ENCODE measurements at places on chromosomes 4 and X. TPM values are rescaled to one million over a fixed set of nuclear protein-coding genes. Genes with fewer than 3 reads are reported as not detected.
A peak's percentile ranks its signal among the peaks of the same experiment; 100 is the strongest.

The IL15 gene
- 11.6 TPM for total RNA-seq

- DNase-seq: no peak
Observed at GRCh38 chr4:57156242-57156990, 46.2 kb upstream of the IGFBP7 start.

The GAGE13 gene
- not detected for total RNA-seq

DNA sequence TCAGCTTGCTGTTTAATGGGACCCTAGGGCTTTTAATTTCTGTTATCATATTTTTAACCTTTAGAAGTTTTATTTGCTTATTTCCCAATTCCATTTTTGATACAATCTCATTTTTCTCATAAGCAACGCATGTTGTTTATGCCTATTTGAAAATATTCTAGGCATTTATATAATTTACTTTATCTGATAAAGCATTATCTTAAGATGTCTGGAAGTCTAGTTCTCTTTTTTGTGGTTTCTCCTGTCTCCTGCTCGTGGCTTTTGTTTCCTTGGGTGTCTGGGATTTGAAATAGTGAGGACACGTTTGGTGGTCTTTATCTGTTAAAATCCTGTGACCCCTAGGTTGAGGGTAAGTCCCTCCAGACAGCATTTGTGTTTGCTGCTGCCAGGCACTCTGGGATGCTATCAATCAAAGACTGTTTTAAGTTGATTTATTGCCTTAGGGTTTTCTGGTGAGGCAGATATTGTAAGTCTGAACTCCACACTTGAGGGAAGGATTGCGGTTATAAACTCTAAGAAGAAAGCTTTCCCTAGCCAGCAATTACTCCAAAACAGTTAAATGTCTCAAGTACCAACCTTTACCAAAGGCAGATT lies 208.0 kb downstream of the PRDM5 start:
- DNase-seq: no peak

- peak; percentile 17 for DNase-seq
Observed at GRCh38 chr4:47469951-47470350, 6.4 kb upstream of the COMMD8 start.

DNA sequence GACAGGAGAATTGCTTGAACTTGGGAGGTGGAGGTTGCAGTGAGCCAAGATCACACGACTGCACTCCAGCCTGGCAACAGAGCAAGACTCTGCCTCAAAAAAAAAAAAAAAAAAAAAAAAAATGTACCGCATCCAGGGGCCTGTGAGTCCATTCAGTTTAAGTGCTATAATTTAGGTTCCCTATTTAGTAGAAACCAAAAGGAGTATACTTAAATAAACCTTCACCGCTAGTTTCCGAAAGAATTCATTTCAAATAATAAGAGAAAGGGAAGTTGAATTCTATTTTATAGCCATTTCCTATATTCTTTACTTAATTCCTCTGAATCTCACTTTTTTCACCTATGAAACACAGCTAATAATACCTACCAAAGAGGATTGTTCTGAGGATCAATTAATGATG lies 20.8 kb upstream of the LRBA start:
- DNase-seq: no peak

- peak; percentile 4 for DNase-seq
Observed at GRCh38 chrX:20454117-20454516, 187.4 kb upstream of the RPS6KA3 start.

DNA sequence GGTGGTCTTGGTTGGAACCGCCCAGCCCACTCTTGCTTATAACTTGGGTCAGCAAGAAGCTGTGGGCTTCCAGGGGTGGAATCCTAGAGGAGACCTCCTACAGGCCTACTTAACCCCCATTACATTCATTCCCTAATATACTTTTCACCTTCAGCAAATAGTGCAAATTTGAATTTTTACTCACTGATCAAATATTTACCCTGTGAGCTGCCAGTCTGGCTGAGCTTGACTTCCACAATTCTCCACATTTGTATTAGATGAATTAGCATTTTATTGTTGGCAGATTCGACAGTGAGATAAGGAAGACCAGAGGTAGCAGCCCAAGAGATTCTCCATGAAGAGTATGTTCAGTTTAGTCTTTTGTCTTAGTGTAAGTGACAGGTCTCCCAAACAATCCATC lies 199.6 kb downstream of the BCOR start:
- no peak for DNase-seq

The STPG2 gene
- 0.32 TPM for total RNA-seq

The AKAP14 gene
- total RNA-seq: not detected

The ARMCX4 gene
- 8.1 TPM for total RNA-seq

DNA sequence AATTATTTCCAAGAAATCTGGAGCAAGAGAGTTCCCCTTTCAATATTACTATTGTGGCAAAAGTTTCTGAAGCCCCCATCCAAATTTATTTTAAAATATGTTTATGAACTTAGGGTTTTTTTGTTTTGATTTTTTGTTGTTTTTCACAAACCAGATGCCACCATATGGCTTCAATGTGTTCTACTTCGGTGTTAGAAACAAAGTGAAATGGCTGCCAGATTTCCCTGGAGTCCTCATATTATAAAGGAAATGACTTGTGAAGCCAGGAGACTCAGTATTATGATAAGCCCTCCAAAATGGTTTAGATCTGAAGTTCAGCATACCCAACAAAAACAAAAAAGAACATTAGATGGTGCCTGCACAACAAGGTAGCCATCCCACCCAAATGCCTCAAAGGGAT lies 154.2 kb upstream of the SPANXC start:
- no peak for DNase-seq

The VCX3B gene
- total RNA-seq: not detected

- DNase-seq: peak; percentile 78
Observed at GRCh38 chr4:156771171-156771837, 200.3 kb downstream of the PDGFC start.

DNA sequence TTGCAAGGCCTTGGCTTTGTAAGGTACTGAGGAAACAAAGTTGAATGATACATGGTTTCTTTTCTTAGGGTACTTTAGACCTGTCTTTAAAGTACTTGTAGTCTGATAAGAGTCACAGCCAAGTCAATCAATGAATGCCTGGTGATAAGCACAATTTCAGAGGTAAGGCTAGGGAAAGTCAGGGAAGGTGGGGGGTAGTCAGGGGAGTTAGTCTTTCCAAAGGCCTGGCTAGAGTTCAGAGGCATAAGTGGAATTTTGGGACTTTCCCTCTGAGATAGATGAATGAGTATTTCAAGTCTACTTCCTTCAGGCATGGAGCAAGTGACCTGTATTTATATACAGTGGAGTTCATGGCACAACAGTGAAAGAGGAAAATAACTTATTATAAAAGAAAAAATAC lies 78.3 kb downstream of the SLC4A4 start:
- DNase-seq: no peak

GRCh38 chr4:62495032-62495431 lies 1294.9 kb downstream of the ADGRL3 start:
- no peak for DNase-seq

DNA sequence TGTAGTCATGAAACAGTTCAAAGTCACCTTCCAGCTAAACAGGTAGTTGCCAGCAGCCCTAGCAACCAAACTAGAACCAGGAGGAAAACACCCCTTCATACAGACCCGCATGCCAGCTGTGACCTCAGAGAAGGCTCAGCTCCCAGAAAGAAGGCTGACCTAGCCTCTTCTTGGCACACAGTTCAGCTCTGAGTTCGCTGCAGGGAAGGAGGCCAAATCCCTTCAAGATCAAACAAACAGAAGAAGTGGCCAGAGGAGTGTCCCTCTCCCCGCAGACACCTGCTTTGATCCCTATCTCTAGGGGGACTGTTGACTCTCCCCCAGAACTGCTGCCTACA lies 56.0 kb downstream of the HADH start:
- DNase-seq: no peak

The DMRTC1B gene
- not detected for total RNA-seq

DNA sequence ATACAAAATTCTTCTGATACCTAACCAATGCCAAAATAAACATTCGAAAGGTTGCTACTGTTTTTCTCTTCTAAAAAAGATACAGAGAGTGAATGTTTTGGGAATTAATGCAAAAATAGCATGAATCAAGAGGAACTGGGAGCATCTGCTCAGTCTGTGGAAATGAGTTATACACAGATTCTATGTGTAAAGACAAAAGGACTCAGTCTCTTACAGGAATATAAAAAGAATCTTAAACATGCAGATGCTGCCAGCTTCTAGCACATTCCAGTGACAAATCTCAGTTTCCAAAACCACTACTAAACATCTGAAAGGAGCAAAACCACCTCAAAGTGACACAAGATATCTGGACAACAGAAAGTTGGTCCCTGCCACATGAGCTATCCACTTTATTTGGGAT lies 55.0 kb downstream of the PAPSS1 start:
- no peak for DNase-seq

DNA sequence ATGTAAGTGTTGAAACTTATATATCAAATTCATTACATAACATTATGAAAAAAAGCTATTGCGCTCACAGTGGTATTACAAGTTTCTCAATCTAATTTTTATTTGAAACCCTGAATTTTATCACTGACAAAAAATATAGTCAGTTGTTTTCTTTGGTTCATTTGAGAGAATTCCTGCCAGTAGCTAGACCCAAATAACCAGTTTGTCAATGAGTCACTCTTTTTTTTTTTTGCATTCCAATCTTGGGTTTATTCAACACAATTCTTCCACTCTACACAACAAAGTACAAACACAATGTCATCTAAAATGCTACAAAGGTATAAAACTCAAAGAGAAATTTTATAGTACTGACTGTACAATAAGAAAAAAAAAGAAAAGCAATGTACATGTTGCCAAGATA lies 13.1 kb downstream of the HPF1 start:
- DNase-seq: no peak

- no peak for DNase-seq
Observed at GRCh38 chr4:77854431-77855111, 8.1 kb upstream of the MRPL1 start.

DNA sequence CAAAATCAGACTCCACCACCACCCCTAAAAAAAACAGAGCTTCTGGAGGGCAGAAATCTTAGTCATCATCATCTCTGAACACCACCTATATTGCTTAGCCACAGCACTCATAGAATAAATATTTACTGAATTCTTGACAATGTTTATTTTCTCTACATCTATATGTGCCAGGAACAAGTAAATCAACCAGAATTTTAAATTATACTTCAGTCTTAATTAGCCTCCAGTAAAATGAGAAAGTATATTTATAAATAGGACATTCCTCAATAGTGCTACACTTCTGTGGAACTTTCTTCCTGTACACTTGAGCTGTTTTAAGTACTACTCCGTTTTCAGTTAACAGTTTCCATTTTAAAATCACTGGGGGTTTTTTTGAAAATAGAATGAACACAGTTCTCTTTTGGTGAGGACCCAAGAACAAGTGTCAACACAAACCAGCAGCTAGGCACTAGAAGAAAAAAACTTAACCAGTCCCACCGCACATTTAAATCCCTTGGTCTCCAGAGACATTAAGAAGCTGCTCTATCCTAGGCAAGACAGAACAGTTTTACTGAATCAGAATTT lies 25.5 kb downstream of the SMIM14 start:
- DNase-seq: peak; percentile 55

DNA sequence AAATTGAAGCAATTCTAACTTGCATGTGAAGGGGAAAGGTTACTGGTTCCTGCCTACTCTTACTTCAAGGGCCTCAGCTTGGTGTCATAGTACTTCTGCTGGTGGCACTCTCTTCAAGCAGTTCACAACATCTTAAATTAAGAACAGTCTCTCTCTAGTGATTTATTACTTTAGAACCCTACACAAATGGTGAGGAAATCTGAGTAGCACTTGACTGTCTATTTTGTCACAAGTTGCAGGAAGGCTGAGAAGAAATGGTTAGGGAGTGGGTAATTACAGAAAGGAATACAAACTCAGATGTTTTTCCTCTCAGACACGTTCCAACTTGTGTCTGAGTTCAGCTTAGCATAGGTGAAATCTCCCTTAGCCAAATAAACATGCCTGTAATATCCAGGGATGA lies 242.3 kb upstream of the GRIA3 start:
- no peak for DNase-seq

- no peak for DNase-seq
Observed at GRCh38 chr4:42083816-42084215, 68.6 kb downstream of the BEND4 start.

- no peak for DNase-seq
Observed at GRCh38 chr4:18077808-18078207, 56.3 kb upstream of the LCORL start.
